Activated gamma-delta T cell (primary cell): ENCODE measurements at places on chromosomes 2 and 18.

GRCh38 chr18:71456206-71456605 lies 1087.9 kb downstream of the CBLN2 start:
- DNase-seq, result no peak

- DNase-seq, result no peak
Observed at GRCh38 chr18:10197097-10197496, 257.3 kb upstream of the APCDD1 start.

DNA sequence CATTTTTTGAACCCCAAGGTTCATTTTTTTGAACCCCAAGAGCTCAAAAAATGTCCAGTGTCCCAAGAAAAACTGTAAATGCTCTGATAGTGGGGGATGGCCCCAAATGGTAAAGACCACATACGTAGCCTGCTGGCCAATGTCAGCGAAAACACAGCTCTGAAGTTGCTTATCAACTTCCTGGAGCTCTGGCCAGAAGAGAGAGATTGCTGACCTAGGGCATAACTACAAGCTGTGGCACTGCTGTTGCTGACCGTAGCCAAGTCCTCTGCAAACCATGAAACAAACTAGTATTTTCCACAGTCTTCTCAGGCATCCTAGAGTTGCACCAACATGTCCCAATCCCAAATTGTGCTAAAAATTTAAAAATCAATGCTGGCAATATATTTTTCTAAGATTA lies 50.9 kb downstream of the REEP1 start:
- no peak for DNase-seq

GRCh38 chr2:46517485-46517884 lies 38.1 kb downstream of the TMEM247 start:
- DNase-seq, result no peak

GRCh38 chr2:223488814-223489213 lies 113.3 kb downstream of the SCG2 start:
- no peak for DNase-seq

- DNase-seq, result no peak
Observed at GRCh38 chr2:176763851-176764404, 448.7 kb upstream of the HNRNPA3 start.

GRCh38 chr2:120854766-120855530 lies 119.3 kb downstream of the GLI2 start:
- DNase-seq, result no peak

DNA sequence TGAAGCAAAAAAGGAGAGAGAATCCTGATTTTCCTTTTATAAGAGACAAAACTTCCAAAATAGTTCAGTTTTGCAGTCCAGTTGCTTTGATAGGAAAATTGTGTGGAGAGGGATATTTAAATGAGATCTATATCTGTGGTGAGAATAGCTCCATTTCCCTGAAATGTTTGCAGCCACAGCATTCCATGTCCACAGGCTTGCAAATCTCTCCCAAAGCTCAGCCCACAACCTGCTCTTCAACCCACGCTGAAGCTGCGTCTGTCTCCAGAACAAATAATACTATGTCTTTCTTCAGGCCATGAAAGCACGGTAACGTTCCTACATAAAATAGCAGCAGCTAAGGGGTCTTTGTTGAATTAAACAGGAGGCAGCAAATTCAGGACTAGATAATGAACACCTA lies 31.8 kb downstream of the TMEM17 start:
- DNase-seq, result no peak
